ENCODE measurements at places on chromosomes 2 and 18.

DNA sequence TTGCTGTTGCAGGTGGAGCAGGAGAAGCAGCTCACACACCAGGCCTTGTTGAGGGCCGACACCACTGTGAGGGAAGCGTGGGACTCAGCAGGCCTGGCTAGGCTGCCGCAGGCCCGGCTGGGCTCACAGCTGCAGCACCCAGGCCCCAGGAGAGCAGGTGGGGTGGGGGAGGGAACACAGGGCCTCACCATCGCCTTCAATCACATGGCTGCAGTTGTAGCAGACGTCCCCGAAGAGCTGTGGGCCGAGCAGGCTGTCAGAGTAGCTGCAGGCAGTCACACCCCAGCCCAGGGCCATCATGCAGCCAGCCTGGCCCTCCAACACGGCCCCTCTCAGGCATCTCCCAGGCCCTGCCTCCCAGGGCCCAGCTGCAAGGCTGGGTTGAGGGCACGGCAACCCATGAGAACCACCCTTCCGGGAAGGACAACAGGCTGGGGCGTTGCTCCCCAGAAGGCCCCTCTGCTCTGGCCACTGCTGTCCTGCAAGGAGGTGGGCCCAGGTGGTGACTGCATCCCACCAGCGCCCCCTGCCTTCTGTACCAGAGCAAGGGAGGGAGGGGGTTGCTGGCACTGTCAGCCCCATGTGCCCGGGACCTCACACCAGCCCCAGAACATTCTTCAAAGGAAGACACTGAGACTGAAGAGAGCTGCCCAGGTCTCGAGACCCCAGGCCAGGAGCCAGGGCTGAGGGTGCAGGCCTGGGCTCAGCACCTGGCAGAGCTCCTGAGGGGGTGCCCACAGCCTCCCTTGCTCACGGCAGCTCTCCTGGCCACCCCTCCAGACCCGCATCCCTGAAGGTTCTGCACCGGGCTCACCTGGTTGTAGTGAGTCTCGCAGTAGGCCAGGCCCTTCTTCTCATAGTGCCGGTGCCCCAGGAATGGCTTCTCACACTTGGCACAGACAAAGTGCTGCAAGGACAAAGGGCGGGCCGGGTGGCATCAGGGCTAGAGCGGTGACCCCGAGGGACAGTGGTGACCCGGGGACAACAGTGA is 5.6 kb upstream of the GPR17 start:
- no peak for DNase-seq

DNA sequence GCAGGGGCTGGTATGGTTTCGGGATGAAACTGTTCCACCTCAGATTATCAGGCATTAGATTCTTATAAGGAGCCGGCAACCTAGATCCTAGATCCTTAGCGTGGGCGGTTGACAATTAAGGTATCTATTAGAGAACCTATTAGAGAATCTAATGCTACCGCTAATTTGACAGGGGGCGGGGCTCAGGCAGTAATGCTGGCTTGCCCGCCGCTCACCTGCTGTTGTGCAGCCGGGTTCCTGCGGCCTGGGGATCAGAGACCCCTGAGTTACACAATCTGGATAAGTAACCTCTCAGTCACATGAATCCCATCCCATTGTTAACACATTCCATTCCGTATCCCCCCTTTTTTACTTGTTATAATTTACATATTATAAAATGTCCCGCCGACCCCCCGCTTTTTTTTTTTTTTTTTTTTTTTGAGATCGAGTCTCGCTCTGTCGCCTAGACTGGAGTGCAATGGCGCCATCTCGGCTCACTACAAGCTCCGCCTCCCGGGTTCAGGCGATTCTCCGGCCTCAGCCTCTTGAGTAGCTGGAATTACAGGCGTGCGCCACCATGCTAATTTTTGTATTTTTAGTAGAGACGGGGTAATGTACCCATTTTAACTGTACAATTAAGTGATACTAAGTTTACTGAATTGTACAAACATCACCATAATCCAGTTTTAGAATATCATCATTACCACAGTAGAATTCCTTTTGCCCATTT is 42.0 kb upstream of the GPD2 start:
- DNase-seq, result no peak

DNA sequence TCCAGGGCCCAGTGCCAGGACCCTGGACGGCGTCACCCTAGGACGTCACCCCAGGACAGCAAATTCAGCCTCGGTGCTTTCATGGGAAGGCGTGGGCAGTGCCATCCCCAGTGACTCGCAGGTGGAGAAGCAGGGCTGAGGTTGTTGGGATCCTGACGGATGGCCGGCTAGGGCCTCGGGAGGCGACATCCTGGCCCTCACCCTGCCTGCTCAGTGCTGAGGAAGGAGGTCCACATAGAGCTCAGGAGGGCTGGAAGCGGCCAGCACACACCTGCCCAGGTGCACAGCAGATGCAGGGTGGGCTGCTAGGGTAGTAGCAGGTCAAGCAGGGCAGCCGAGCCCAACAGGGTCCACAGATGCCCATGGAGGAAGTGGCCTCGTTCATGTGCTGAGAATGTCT is 482.0 kb upstream of the SALL3 start:
- DNase-seq, result no peak

GRCh38 chr2:48343571-48344440 is 186.1 kb upstream of the STON1 start:
- DNase-seq, result no peak

GRCh38 chr2:138147796-138148195 is 183.5 kb downstream of the HNMT start:
- no peak for DNase-seq

All from skin of body (tissue), 3 donors.